ENCODE measurements at places on chromosomes 5 and 9.

GRCh38 chr9:7137571-7137970, 379.8 kb downstream of the KDM4C start:
- DNase-seq: no peak

DNA sequence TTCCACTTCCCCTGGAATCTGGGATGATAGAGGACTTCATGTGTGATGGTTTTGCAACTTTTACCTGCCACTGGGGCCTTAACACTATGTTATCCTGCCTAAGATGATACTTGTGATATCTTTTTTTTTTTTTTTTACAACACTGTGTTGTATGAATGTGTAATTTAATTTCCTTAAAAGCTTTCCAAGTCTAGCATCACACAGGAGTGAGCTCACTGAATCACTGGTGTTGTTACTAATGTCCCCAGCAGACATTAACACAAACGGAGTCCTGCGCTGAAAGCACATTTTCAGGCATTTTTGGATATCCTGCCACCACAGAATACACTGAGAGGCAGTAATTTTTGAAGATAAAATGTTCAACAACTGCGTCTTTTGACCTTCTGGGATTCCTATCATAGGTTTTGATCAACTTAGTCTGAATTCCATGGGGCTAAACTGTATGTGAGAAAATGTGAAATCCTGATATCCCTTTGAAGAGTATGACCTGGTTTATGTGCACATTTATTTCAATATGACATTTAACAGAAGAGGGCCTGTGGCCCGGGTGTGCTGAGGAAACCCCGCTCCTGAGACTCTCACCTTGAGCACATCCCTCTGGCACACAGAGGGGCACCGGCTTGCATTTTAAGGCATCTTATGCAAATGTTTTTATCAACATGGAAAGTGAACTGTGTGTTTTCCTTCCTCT, 118.0 kb downstream of the FSTL4 start:
- DNase-seq: no peak

- DNase-seq: no peak
These were observed 165.5 kb downstream of the PIK3R1 start for GRCh38 chr5:68381060-68381459.

DNA sequence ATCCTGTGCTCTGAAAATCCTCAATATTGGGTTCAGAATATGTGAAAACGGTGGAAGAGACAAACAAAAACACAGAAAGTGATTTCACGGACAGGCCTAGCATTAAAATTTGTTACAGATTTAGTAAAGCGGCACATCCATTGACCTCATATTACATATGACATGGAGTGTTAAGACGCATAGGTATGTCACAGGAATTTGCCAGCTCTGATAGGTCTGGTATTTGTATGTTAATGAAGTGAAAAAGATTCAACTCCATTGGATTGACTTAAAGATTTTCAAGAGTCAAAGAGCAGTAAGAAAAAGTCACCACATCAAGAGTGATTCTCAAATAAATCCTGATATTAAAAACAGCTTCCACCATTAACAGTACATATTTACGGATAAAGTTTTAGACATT, 396.5 kb upstream of the SEMA6A start:
- no peak for DNase-seq

- DNase-seq: peak; percentile 39
These were observed 59.7 kb upstream of the GARNL3 start for GRCh38 chr9:127204771-127205470.

- no peak for DNase-seq
These were observed 12.8 kb downstream of the OR1K1 start for GRCh38 chr9:122812736-122813135.

GRCh38 chr5:142803428-142804125, 33.4 kb downstream of the ARHGAP26 start:
- no peak for DNase-seq

DNA sequence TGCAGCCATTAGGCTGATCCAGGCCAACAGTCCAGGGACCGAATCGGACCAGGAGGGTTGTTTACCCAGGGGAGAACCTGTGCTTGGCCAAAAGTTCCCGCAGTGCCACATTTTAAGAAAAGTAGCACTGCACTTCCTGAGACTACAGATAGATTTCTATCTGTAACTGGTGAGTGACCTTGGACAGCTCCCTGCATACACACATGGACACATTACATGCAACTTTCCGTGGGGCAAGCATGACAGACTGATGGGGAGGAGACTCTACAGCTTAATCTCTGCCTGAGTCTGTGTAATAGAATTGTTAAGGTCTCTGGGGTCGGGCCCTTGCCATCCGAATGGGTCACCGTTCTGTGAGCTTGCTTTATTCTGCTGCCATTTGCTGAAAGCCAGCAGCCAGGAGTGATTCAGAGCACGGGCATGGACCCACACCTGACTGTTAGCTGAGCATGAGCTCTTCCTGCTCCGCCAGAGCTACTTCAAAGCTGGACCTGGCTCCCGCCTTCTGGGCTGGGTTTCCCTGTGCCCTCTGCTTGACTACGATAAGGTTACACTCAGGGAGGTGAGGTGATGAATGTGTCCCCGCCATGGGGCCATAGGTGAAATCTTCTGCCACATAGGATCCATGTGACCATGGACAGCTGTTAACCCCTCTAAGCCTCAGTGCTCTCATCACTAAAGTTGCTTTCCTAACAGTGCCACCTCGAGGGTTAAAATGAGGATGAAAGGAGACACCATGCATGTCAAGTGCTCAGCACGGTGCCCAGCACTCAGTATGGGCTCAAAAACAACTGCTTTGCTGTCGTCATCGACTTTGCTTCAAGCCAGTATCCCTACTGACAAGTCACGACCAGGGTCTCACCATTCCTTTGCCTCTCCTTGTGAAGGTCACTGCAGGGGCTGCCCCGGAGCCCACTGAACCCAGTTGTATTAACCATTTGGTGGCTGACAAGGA, 200.0 kb downstream of the MELK start:
- DNase-seq: no peak

GRCh38 chr9:5834214-5834613, 1.3 kb upstream of the ERMP1 start:
- no peak for DNase-seq

GRCh38 chr5:167743695-167744464, 547.6 kb upstream of the WWC1 start:
- no peak for DNase-seq

DNA sequence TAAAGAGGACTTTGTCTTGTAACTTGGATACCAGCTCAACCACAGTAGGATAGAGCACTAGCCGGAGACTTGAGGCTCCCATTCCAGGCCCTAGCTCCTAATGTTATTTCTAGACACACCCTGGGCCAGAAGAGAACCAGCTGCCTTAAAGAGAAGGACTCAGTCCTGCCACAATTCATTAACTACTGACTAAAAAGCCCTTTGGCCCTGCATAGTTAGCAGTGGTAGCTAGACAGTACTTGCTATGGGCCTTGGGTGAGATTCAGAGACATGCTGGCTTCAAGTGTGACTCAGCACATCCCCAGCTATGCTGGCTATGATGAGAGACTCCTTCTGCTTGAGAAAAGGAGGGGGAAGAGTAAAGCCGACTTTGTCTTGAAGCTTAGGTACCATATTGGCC, 47.3 kb downstream of the TMEM167A start:
- no peak for DNase-seq

- DNase-seq: no peak
These were observed 8.6 kb downstream of the ANKRD33B start for GRCh38 chr5:10572451-10572850.
